Mesothelial cell of epicardium (in vitro differentiated cells): ENCODE measurements at places on chromosomes 3 and 15. TPM values are rescaled to one million over a fixed set of nuclear protein-coding genes. Genes with fewer than 3 reads are reported as not detected.

GRCh38 chr15:29736744-29737020 lies 85.6 kb downstream of the TJP1 start:
- no peak overlapping the region for H3K4me3 ChIP-seq
- peak overlapping the region; percentile 59 for H3K27ac ChIP-seq
- peaks cover 43% of the 10 kb centered on the region for H3K36me3 ChIP-seq
- H3K4me1 ChIP-seq: peaks cover 7% of the 10 kb centered on the region
- DNase-seq: no peak
- H3K27me3 ChIP-seq: no peaks in the 10 kb centered on the region

DNA sequence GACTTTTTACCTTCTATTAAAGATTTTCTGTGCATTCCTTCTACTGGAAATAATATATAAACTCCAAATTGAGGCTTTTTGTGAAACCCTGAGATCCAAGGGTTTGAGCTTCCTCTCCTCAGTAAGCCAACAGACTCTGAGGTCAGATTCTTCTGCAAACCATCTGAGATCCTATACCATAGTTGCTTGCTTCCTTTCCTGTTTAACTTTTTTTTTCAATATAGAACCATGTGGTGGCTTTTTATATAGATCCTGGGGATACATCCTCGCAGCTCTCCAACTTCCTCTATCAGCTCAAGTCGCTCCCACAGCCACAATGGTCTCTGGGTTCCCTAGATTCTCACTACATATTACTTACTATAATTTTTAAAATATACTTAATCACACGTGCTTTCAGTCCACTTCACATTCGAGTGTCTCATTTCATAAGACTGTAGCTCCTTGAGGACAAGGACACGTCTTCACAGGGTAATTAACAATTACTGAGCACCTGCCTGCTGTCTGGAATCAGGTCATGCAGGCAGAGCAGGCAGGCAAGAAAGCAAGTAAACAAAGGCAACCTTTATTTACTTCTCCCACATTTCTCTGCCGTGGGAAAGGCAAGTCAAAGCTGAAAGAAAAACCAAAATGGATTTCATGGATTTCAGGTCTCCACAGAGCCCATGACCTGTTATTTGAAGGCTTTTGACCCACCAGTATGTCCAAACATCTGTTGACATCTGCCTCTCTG lies 941.5 kb downstream of the FHIT start:
- H3K4me1 ChIP-seq: peaks cover 25% of the 10 kb centered on the region
- DNase-seq: no peak
- peaks cover 8% of the 10 kb centered on the region for H3K27me3 ChIP-seq
- H3K27ac ChIP-seq: no peak overlapping the region
- H3K4me3 ChIP-seq: no peak overlapping the region
- H3K36me3 ChIP-seq: no peaks in the 10 kb centered on the region

GRCh38 chr3:6577584-6577983 lies 283.3 kb upstream of the GRM7 start:
- no peaks in the 10 kb centered on the region for H3K36me3 ChIP-seq
- no peak overlapping the region for H3K27ac ChIP-seq
- no peaks in the 10 kb centered on the region for H3K27me3 ChIP-seq
- H3K4me3 ChIP-seq: no peak overlapping the region

The ZNF620 gene
- total RNA-seq: 15.1 to 16.7 TPM (median 15.8 TPM) in 3 replicates

DNA sequence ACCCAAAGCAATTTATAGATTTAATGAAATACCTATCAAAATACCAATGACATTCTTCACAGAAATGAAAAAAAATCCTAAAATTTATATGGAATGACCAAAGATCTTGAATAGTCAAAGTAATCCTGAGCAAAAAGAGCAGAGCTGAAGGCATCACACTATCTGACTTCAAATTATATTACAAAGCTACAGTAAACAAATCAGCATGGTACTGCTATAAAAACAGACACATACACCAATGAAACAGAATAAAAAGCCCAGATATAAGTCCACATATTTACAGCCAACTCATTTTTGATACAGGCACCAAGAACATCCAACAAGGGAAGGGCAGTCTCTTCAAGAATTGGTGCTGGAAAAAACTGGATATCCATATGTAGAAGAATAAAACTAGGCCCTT lies 54.9 kb upstream of the TMEM158 start:
- H3K36me3 ChIP-seq: no peaks in the 10 kb centered on the region
- no peaks in the 10 kb centered on the region for H3K4me1 ChIP-seq
- no peak overlapping the region for H3K4me3 ChIP-seq
- H3K27ac ChIP-seq: no peak overlapping the region
- DNase-seq: no peak

- H3K27ac ChIP-seq: peak overlapping the region; percentile 92
- peaks cover 6% of the 10 kb centered on the region for H3K36me3 ChIP-seq
- no peaks in the 10 kb centered on the region for H3K27me3 ChIP-seq
- H3K4me1 ChIP-seq: peaks cover 53% of the 10 kb centered on the region
These were observed 42.7 kb upstream of the PRICKLE2 start for GRCh38 chr3:64267721-64268604.

DNA sequence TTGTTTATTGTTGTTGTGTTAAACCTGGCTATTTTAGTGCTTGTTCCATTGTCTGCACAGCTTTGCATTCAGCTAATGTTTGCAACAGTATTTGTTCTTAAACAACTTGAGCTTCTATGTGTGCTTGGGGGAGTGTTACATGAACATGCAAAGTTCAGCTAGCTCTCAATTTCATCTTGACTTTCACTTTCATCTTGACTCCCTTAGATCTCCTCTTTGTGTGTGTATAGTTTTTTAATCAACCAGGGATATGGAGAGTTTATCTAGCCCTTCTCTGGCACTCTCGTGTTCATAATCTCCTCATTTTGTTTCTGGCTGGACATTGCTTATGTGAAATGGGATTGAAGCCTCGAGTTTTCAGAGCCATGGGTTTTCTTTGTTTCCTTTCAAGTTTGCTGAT lies 212.4 kb upstream of the ZBTB20 start:
- no peak for DNase-seq
- peaks cover 9% of the 10 kb centered on the region for H3K4me1 ChIP-seq
- no peaks in the 10 kb centered on the region for H3K27me3 ChIP-seq

The TMOD3 gene
- 25.7 to 28.3 TPM (median 27.2 TPM) in 3 replicates for total RNA-seq

The CNBP gene
- total RNA-seq: 217 to 223 TPM (median 222 TPM) in 3 replicates

GRCh38 chr15:57649138-57649537 lies 57.4 kb upstream of the POLR2M start:
- H3K27me3 ChIP-seq: no peaks in the 10 kb centered on the region
- no peak overlapping the region for H3K4me3 ChIP-seq
- H3K27ac ChIP-seq: no peak overlapping the region
- H3K36me3 ChIP-seq: peaks cover 1% of the 10 kb centered on the region

DNA sequence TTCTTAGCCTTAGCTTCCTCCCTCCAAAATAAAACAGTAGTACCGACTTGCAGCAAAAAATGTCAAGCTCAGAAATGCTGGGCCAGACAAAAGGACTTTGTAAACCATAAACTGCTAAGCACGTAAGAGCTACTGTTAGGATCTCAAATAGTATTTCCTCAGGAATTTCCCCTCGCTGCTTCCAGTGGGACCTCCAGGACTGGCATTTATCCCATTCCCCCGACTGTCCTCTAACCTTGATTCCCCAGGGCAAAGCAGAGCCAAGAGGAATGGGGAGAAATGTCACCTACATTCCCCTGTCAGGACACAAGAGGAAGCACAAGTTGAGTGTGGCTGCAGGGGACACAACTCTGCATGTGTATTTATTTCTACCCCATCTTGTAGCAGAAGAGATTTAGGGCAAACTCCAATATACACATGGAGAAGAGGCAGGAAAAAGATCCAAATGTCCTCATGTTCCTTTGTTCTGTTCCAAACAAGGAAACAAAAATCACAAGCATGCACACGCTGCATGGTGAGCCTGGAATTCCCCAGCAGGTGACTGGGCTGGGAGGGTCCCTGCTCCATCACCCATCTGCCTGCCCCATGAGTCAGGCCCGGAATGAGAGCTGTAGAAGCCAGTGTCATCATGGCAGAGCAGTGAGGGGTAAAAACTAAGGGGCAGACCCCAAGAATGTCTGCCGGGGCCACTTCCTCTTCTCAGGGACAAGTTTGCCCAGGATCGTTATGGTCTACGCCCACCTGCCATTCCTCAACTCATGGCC lies 4.2 kb downstream of the STOML1 start:
- H3K27me3 ChIP-seq: no peaks in the 10 kb centered on the region
- DNase-seq: no peak
- no peak overlapping the region for H3K4me3 ChIP-seq
- no peak overlapping the region for H3K27ac ChIP-seq

DNA sequence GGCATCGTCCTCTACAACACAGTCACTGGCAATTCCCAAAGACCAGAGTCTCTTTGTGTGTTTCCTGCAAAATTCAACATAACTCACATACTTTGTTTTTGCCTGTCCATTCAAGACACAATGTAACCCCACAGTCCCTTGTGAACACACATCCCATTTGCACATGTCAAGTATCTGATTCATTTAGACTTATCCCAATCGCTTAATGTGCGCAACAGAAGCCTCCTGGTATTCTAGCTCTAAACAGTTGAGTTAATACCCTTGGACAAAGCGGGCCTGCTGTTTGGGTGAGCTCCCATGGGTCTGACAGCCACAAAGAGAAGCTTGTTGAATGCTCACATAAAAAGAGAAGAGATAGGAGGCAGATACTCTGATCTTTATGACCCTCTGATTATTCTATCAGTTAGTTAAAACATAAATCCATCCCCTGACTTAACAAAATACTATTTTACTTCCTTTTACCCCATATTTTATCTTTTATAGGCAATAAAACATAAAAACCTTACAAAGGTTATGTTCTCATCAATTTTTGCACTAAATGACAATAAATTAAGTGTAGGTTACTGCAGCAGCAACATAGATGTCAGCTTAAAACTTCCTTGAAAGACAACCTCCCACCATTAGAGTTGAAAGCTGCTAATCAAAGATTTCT lies 79.4 kb downstream of the ANXA2 start:
- peaks cover 56% of the 10 kb centered on the region for H3K27me3 ChIP-seq
- no peak overlapping the region for H3K27ac ChIP-seq
- no peak overlapping the region for H3K4me3 ChIP-seq
- peaks cover 1% of the 10 kb centered on the region for H3K4me1 ChIP-seq

- peaks cover 5% of the 10 kb centered on the region for H3K4me1 ChIP-seq
- no peak overlapping the region for H3K4me3 ChIP-seq
- H3K27ac ChIP-seq: no peak overlapping the region
- no peak for DNase-seq
- no peaks in the 10 kb centered on the region for H3K27me3 ChIP-seq
These were observed 57.5 kb upstream of the ZBED2 start for GRCh38 chr3:111652492-111653180.

GRCh38 chr15:74709011-74709410 lies 13.2 kb upstream of the EDC3 start:
- no peak overlapping the region for H3K27ac ChIP-seq
- no peak for DNase-seq
- no peak overlapping the region for H3K4me3 ChIP-seq
- no peaks in the 10 kb centered on the region for H3K36me3 ChIP-seq
- H3K27me3 ChIP-seq: peaks cover 68% of the 10 kb centered on the region
- no peaks in the 10 kb centered on the region for H3K4me1 ChIP-seq

- no peak overlapping the region for H3K4me3 ChIP-seq
- peaks cover 4% of the 10 kb centered on the region for H3K4me1 ChIP-seq
- H3K27ac ChIP-seq: no peak overlapping the region
- H3K27me3 ChIP-seq: peaks cover 3% of the 10 kb centered on the region
These were observed 174.1 kb downstream of the UACA start for GRCh38 chr15:70589221-70589620.

- H3K4me3 ChIP-seq: no peak overlapping the region
- H3K36me3 ChIP-seq: no peaks in the 10 kb centered on the region
- H3K4me1 ChIP-seq: no peaks in the 10 kb centered on the region
- no peak overlapping the region for H3K27ac ChIP-seq
- H3K27me3 ChIP-seq: peaks cover 45% of the 10 kb centered on the region
These were observed 16.1 kb downstream of the SIDT1 start for GRCh38 chr3:113548501-113548900.

The SI gene
- not detected in 3 replicates for total RNA-seq

The CASR gene
- total RNA-seq: 0.02 TPM in 2 of 3 replicates, not detected in the other

The TPRA1 gene
- total RNA-seq: 37.2 to 39.0 TPM (median 37.2 TPM) in 3 replicates

DNA sequence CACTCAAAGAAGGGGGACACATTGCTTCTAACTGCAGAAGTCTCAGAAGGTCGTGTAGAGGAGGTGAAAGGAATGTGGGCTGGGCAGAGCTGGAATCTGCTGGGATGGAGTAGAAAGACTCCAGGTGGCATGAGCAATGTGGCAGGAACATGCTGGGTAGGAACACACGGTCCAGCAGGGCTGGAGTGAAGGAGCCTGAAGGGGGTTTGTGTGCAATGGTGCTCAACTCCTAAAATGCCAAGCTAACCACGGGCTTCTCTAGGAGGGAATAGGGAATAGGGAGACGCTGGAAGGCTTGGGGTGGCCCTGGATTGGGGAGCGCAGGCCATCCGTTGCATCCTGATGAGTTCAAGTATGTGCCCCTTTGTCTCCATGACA lies 253.8 kb downstream of the FAM43A start:
- no peak overlapping the region for H3K27ac ChIP-seq
- H3K4me3 ChIP-seq: no peak overlapping the region
- H3K4me1 ChIP-seq: peaks cover 9% of the 10 kb centered on the region

DNA sequence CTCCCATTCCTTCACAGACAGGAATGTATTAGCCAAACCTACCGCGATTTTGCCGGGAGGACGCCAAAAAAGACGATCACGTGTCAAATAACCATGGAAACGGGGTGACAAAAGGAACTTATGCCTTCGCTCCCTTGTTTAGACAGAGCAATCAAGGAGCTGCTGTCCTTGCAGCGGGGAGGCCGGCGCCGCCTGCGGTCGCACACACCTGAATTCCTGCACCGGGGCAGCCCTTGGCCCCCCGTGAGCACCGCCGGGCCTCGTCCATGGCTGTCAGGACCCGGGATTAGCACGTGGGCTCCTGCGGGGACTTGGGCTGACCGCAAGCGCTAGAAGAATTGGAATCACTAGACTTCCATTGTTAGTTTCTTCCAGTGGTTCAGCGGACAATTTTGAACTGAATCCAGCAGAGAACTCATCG lies 193.1 kb downstream of the SHQ1 start:
- no peak overlapping the region for H3K27ac ChIP-seq
- peaks cover 33% of the 10 kb centered on the region for H3K4me1 ChIP-seq
- no peaks in the 10 kb centered on the region for H3K27me3 ChIP-seq
- DNase-seq: no peak
- H3K36me3 ChIP-seq: no peaks in the 10 kb centered on the region

DNA sequence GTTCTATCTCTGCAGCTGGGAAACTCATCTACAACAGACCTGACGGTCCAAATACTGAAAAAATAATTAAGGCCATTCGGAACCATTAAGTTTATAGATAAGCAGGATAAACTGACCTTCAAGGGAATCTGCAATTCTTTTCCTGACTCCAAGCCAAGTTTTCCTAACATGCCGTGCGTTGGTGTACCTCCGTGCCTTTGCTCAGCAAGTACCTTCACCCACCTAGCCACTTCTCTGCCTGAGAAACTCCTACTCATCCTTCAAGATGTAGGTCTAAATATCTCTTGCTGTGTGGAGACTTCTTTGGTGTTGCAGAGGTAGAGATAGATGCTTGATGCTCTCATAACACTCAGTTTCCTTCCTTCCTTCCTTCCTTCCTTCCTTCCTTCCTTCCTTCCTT lies 24.2 kb upstream of the BNC1 start:
- H3K27ac ChIP-seq: peak overlapping the region; percentile 36
- no peak for DNase-seq
- no peaks in the 10 kb centered on the region for H3K36me3 ChIP-seq
- H3K27me3 ChIP-seq: no peaks in the 10 kb centered on the region
- no peak overlapping the region for H3K4me3 ChIP-seq
- H3K4me1 ChIP-seq: peaks cover 62% of the 10 kb centered on the region

The UPK1B gene
- total RNA-seq: 0.22 to 0.47 TPM in 2 of 3 replicates, not detected in the other

GRCh38 chr3:104460477-104461406 lies 906.0 kb upstream of the ALCAM start:
- H3K36me3 ChIP-seq: no peaks in the 10 kb centered on the region
- peaks cover 27% of the 10 kb centered on the region for H3K4me1 ChIP-seq
- peak overlapping the region; percentile 75 for H3K27ac ChIP-seq
- no peaks in the 10 kb centered on the region for H3K27me3 ChIP-seq
- no peak overlapping the region for H3K4me3 ChIP-seq

- H3K4me3 ChIP-seq: no peak overlapping the region
- no peaks in the 10 kb centered on the region for H3K36me3 ChIP-seq
- H3K27ac ChIP-seq: no peak overlapping the region
- H3K4me1 ChIP-seq: peaks cover 21% of the 10 kb centered on the region
- no peak for DNase-seq
These were observed 85.5 kb upstream of the LRTM1 start for GRCh38 chr3:55013145-55013925.
